Stimulated activated CD8-positive, alpha-beta memory T cell treated with anti-CD3 and anti-CD28 coated beads, Interleukin-4, amount 100 ng/mL, for 1 hour (primary cell): ENCODE measurements at places on chromosomes 1 and 21.

- DNase-seq, result no peak
Measured at GRCh38 chr1:231011963-231012362, 28.1 kb downstream of the FAM89A start.

GRCh38 chr1:240174734-240175133 is 83.1 kb downstream of the FMN2 start:
- no peak for DNase-seq

GRCh38 chr1:11600836-11601235 is 53.4 kb downstream of the FBXO2 start:
- no peak for DNase-seq

- DNase-seq, result no peak
Measured at GRCh38 chr1:236997361-236997760, 6.9 kb downstream of the MT1HL1 start.

DNA sequence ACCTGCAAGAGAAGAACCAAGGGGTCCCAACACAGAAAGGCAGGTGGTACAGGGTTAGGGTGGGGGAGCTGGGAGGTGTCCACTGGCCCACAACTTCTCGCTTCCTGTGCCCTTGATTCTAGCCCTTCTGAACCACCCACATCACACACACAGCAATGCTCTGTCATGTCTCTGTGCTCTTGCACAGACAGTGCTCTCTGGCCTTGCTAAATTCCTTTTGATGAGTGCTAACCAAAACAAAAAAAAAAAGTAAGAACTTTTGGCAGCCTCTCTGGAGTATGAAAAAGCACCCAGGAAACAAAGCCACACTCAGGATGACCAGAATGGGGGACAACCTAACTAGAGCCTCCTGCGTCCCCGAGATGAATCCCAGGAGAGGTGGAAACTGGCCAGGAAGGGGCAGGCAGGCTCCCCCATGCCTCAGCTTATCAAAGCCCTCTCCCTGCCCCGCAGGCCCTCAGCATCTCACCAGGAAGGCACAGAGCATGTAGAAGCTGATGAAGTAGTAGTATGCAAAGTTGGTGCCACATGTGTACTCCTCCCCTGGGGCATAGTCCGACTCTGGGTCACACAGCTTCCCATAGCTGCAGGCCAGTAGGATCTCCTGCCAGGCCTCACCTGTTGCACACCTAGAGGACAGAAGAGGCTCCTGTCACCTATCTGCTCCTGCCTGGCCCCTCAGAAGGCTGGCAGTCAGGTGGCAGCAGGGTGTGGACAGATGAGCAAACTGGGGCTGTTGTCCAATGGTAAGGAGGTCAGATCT is 27.2 kb upstream of the KIF21B start:
- DNase-seq, result no peak
